ENCODE measurements at places on chromosomes 6 and 20. TPM values are rescaled to one million over a fixed set of nuclear protein-coding genes. Genes with fewer than 3 reads are reported as not detected.

The TTLL9 gene
- total RNA-seq: not detected

The HLA-DMA gene
- 6.6 TPM for total RNA-seq

The DNAH8 gene
- 0.03 TPM for total RNA-seq

The SALL4 gene
- 1.3 TPM for total RNA-seq

The POLR1C gene
- 13.3 TPM for total RNA-seq

The PERP gene
- total RNA-seq: 36.4 TPM

The SEL1L2 gene
- total RNA-seq: not detected

The MLIP gene
- total RNA-seq: 18.4 TPM

The DEF6 gene
- total RNA-seq: 1.5 TPM

The GLP1R gene
- not detected for total RNA-seq

The UBE3D gene
- 2.1 TPM for total RNA-seq

The KIF3B gene
- total RNA-seq: 19.3 TPM

The ECT2L gene
- not detected for total RNA-seq

The ZNF341 gene
- total RNA-seq: 1.5 TPM

The AIF1 gene
- 7.2 TPM for total RNA-seq

The SGK2 gene
- total RNA-seq: 81.1 TPM

The OOEP gene
- 0.18 TPM for total RNA-seq

The KHDC1 gene
- total RNA-seq: not detected

The OR2B6 gene
- not detected for total RNA-seq

The DSN1 gene
- 3.4 TPM for total RNA-seq

The TBXT gene
- total RNA-seq: not detected

The SHLD1 gene
- 1.9 TPM for total RNA-seq
